Suppressor macrophage treated with lipopolysaccharide for 1 hour (primary cell): ENCODE measurements at places on chromosomes 1 and 21.
A peak's percentile ranks its signal among the peaks of the same experiment; 100 is the strongest.

GRCh38 chr1:47664356-47664755 is 226.5 kb downstream of the FOXD2 start:
- no peak for DNase-seq

GRCh38 chr1:20150326-20150705 is 11.2 kb downstream of the PLA2G2F start:
- no peak for DNase-seq

- peak; percentile 37 for DNase-seq
Observed at GRCh38 chr1:159829822-159830465, 3.3 kb downstream of the SLAMF8 start.

GRCh38 chr1:198902655-198903054 is 263.8 kb downstream of the PTPRC start:
- no peak for DNase-seq

- DNase-seq, result no peak
Observed at GRCh38 chr1:14441302-14441741, 157.2 kb upstream of the KAZN start.

DNA sequence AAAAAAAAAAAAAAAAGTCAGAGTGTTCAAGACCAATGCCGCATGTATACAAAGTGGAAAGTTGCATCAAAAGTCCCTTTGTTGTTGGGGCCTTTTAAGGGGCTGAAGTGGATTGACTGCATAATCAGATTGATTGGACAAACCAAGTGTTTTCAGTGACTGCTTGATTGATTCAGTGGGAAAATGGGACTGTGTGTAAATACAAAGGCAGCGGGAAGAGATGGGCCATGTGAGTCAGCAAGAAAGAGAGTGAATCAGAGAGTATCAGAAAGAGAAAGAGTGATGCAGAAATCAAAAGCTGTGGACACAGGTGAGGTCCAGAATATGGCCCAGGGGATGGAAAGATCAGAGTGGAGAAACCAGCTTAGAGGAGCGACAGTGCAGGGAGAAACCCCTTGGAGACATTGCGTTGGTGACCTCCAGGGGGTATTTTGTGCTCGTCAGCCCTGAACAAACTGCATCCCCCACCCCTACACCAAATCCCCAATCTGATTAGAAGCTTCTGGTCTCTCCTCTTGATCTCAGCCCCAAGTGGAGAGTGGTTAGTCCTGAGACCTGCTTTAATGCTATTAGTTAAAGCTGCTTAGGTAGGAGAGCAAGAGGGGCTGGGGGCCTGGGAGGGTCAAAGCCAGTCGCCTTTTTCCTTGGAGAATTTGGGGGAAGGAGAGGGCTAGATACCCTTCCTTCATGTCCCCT is 5.1 kb upstream of the ETV3L start:
- DNase-seq, result peak; percentile 42

- DNase-seq, result peak; percentile 85
Observed at GRCh38 chr1:234778221-234779159, 168.5 kb upstream of the IRF2BP2 start.

DNA sequence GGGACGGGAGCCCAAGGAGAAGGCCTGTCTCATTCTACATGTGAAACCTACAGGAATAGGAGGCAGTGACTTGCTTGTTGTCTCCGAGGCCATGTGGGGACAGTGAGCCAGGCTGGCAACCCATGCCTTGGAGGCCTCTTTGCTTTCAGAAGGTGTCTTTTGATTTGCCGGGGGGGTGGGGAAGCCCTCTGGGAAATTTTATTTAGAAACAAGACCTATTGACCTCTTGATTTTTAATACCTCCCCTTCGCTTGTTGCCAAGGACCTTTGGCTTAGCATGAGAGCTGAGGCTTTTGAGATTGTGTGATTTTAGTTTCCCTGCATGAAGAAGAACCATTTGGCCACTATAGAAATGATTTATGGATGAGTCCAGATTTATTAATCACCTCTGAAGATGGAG is 4.1 kb downstream of the ARMH1 start:
- no peak for DNase-seq

- DNase-seq, result peak; percentile 21
Observed at GRCh38 chr1:6241887-6242740, 1.9 kb upstream of the HES3 start.
